CD4-positive, alpha-beta T cell (primary cell): ENCODE measurements at places on chromosomes 5 and 9. TPM values are rescaled to one million over a fixed set of nuclear protein-coding genes. Genes with fewer than 3 reads are reported as not detected.

GRCh38 chr9:35789541-35789940 lies 1.9 kb upstream of the NPR2 start:
- H3K4me1 ChIP-seq, result peaks cover 5% of the 10 kb centered on the region
- no peak overlapping the region for H3K27ac ChIP-seq
- peaks cover 33% of the 10 kb centered on the region for H3K36me3 ChIP-seq
- no peaks in the 10 kb centered on the region for H3K27me3 ChIP-seq
- H3K4me3 ChIP-seq, result no peak overlapping the region
- DNase-seq, result no peak

DNA sequence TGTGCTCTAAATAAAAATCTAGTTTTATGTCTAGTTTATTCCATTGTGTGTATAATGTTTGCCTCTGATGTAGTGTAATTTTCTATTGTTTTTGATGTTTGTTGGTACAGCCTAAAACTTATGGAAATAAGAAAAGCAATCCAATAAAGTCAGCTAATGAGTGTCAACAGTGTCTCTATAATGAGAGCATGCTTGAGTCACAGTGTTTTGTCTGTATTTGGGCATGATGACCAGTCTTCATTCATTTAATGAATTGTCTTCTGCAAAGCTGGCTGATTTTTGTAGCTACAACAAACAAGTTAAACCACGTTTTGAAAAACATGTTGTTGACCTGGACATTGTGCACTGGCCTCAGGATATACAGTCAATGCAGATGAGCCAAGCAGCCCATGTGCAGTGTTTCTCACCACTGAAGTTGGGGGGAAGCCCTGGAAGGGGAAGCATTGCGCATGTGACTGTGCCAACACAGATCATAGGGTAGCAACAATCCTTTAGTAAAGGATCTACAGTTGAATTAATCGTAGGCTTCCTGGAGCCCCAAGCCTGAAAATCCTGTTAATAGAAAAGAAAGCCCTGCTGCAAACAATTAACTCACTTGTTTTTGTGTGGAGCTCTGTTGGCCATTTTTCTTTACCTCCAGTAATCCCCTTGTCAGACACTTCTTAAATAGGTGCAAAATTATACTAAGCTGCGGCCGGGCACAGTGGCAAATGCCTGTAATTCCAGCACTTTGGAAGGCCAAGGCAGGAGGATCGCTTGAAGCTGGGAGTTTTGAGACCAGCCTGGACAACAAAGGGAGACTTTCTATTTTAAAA lies 88.0 kb downstream of the INIP start:
- DNase-seq, result no peak
- no peaks in the 10 kb centered on the region for H3K27me3 ChIP-seq

DNA sequence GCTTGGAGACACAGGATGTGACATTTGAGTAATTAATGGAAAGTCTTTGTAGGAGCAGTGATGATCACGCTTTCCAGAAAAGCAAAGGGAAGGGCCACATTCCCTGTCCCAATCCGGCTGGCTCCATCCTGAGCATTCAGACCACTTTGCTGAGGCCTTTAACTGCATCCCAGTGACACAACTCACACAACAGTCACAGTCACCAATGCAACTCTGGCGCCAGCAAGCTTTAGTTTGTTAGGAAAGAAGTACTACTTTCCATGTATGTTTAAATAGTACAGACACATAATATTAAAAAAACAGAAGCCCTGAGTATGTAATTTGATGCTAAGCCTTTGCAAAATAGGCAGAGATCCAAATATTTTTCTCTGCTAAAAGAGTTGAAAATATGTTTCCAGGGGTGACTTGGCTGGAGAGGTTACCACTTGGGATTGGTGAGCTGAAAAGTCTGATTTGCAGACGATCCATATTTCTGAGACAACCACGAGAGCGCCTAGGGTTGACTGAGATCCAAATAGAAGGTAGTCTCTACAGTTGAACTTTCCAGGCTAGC lies 31.7 kb upstream of the GAS1 start:
- DNase-seq, result no peak
- H3K4me3 ChIP-seq, result no peak overlapping the region
- no peak overlapping the region for H3K27ac ChIP-seq
- H3K27me3 ChIP-seq, result peaks cover 11% of the 10 kb centered on the region
- no peaks in the 10 kb centered on the region for H3K4me1 ChIP-seq
- no peaks in the 10 kb centered on the region for H3K36me3 ChIP-seq

DNA sequence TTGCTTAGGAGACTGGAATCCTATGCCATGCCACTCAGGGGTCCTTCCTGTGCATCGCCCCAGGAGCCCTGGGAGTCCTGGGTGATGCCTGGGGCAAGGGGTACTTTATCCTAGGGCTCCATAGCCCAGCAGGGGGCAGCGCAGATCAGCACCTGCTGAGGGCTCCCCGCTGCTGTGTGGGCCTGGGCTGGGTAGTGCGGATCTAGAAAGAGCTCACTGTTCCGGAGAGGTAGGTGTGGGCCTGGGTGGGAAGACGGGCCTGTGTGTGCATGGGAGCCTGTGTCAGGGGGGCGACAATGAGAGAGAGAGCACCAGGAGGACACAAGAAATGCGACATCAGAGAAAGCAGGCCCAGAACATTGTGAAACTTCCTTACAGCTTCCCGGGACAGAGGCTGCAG lies 11.4 kb upstream of the DAB2IP start:
- H3K36me3 ChIP-seq, result no peaks in the 10 kb centered on the region
- H3K4me3 ChIP-seq, result no peak overlapping the region
- H3K27ac ChIP-seq, result no peak overlapping the region
- H3K27me3 ChIP-seq, result no peaks in the 10 kb centered on the region

Gene CFAP77
- not detected for total RNA-seq

Gene ECSCR
- total RNA-seq, result not detected
